ENCODE measurements at places on chromosomes 1 and 21.

DNA sequence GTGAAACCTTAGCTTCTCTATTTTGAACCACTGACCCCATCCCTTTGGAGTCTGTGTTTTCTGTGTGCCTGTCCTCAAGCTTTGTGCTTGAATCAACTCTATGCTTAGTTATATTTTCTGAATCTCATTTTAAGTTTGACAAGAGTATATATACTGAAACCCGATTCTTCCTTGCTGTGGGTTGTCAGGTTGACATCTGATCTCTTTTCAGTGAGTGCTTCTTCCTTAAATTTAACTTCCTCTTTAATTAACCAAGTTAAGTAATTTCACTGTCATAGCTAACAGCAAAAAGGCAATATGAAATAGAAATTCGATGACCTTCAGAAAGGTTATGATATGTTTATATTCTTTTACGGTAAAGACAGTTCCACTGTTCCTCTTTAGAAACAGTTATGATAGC, 69.4 kb downstream of the C1orf21 start:
- DNase-seq: no peak

DNA sequence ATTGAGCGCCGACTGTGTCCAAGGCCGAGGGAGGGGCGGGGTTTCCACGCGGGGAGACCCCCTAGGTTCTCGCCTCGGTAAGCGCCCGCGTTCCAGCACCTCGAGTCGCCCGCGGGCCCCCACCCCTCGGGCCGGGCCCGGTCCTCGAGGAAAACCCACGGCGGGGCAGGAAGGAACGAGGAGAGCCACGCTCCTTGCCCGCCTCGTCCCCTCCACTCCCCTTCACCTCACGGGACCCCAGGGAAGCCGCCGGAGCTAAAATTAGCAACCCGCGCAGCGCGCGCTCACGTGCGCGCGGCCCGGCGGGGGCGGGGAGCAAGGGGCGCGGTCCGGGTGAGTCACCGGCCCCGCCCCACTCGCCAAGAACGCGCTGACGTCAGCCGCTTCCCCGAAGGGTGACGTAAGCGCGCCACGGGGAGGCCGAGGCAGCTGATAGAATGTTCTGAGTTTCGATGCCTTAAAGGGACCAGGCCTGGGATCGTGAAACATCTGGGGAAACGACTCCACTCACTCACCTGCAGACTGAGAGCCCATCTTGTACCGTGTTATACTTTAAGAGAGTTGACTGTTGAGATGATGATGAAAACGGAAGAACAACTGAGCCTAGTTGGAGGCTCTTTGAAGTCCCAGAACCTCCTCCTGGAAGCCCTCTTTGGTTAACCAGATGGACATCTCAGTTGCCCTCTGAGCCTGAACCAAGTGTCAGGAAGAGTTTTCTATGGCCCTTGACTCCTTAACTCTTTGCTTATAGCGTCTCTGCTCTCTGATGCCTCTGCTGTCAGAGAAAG, 49.7 kb upstream of the ATF3 start:
- DNase-seq: peak; percentile 99

DNA sequence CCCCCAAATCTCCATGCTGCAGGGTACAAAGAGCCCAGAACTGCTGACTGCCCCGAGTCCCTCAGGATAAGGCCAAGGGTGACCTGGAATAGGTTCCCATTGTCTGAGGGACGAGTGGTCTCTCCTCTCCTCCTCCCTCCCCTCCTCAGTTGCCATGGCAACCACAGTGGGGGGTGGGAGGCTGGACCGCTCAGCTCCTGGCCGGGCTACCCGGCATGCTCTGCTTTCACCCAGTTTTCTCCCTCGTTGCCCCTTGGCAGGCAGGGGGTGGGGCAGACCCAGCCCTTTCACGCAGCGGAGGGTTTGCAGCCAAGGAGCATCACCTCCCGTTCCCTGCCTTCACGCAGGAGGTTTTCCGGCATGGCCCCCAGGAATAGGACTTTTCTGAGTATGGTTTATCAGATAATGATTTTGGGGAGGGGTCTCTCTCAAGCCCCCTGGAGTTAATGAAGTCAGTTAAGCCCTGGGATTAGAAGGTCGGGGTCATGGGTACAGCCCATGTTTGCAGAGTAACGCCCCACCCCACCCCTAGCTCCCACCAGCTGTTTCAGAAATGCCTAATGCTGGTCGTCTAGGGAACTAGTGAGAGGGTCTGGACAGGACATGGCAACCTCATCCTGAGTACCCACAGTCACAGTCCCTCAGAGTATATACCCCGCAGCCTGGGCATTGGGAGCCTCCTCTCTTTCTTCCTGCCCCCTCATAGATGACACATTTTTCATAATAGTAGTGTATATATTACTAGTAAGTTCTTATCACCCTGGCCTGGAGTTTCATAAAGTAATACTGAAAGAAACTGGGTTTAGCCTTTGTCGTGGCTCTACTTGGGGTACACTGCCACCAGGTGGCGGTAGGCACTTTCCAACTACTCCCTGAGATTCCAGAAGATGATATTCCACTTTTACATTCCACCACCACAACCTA, 20.7 kb downstream of the C1QB start:
- DNase-seq: peak; percentile 70

DNA sequence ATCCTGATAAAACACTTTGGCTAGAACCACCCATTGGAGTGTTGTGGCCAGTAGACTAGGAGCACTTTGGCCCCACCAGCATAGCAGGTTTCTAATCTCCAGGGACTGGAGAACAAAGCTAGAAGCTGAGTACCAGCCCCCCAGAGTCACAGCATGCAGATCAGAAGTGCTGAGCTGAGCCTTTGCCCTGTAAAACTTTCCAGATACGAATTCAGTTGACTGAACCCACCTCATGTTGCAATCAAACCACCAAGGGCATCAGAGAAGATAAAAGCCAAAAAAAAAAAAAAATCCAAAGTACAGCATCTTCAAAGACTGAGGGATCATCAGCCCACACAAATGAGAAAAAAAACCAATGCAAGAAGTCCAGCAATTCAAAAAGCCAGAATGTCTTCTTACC, 8.7 kb upstream of the CD53 start:
- no peak for DNase-seq

DNA sequence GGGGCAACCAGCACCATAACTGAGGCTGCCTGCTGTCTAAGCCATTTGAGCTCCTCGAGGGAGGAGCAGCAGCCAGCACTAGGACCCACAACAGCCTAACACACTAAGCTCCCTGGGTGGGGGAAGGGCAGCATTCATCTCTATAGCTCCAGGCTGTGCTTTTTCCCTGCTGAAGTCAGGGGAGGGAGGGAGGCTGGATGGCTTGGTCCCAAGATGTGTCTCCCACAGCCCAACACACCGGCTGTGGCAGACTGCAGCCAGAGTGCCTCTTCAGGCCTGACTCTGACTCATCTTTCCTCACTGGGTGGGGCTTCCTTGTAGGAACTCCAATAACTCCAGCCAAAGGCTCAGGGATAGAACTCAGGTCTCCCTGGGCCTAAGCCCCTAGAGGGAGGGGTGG, 296.3 kb downstream of the PRDM2 start:
- DNase-seq: no peak

DNA sequence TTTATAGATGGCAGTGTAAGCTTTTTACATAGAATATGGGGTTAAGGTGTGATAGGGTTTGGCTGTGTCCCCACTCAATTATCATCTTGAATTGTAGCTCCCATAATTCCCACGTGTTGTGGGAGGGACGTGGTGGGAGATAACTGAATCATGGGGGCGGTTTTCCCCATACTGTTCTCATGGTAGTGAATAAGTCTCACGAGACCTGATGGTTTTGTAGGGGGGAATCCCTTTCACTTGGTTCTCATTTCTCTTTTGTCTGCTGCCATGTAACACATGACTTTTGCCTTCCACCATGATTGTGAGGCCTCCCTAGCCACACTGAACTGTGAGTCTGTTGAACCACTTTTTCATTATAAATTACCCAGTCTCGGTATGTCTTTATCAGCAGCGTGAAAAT, 290.3 kb upstream of the B3GALT2 start:
- no peak for DNase-seq

DNA sequence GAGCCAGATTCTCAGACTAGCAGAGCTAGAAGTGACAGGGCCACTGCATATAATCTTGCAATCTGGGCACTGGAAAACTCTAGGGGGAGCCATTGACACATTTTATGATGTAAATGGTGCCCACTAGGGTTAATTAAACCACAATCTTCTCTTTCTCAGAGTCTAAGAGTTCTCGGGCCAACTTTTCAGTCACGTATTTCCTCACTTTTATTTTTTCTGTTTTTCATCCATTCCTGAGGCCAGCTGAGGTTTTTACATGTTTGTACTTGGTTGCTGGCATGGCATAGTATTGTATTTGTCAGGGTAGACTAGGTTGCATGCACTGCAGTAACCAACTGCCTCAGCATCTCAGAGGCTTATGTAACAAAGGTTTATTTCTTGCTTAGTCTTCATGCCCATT, 138.2 kb downstream of the ZNF326 start:
- peak; percentile 22 for DNase-seq
